ENCODE measurements at places on chromosomes 6 and 20. TPM values are rescaled to one million over a fixed set of nuclear protein-coding genes. Genes with fewer than 3 reads are reported as not detected.

Gene TRIM40
- not detected for polyA plus RNA-seq

Gene SRSF3
- 508 TPM for polyA plus RNA-seq

Gene APOM
- polyA plus RNA-seq = 4.4 TPM

Gene BCAS4
- polyA plus RNA-seq = 37.6 TPM
